ENCODE measurements at places on chromosomes 4 and X.
A peak's percentile ranks its signal among the peaks of the same experiment; 100 is the strongest.

- no peak for ATAC-seq
Measured at GRCh38 chr4:78520808-78521226, 30.8 kb upstream of the ANXA3 start.

DNA sequence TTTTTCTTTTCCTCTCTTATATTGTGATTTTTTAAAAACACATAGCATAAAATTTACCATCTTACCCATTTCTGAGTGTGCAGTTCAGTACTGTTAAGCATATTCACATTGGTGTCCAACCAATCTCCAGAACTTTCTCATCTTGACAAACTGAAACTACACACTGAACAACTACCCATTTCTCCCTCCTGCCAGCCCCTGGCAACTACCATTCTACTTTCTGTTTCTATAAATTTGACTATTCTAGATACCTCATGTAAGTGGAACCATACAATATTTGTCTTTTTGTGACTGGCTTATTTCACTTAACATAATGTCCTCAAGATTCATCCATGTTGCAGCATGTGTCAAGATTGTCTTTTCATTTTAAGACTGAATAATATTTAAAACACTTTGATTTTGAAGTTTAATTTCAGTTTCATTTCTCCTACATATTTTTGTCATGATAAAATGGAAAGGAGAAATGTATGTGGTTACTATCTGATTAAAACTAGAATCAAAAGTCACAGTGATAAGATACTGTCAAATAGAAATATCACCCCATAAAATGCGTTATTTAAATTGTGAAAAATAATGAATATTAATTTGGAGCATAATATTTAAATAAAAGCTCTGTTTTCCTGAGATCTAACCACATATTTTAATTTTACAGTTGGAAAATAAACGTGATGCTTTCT is 122.8 kb downstream of the DIPK2B start:
- peak; percentile 86 for ATAC-seq

DNA sequence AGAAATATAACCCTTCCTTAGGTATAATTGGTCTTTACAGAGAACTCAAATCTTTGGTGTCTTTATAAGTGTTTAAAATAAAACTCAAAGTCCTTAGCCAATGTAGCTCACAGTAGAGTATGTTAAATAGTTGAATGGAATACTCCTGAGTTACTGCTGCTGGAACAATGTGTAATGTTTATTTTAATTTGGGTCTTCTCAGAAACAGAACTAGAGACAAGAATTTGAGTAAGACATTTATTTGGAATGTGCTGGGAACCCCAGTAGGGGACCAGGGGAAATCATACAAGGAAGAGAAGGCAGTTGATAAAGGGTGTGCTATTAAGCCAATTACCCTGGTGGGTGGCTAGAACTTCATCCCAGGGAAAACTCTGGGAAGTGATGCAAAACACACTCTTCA is 240.4 kb upstream of the LDB2 start:
- no peak for ATAC-seq

DNA sequence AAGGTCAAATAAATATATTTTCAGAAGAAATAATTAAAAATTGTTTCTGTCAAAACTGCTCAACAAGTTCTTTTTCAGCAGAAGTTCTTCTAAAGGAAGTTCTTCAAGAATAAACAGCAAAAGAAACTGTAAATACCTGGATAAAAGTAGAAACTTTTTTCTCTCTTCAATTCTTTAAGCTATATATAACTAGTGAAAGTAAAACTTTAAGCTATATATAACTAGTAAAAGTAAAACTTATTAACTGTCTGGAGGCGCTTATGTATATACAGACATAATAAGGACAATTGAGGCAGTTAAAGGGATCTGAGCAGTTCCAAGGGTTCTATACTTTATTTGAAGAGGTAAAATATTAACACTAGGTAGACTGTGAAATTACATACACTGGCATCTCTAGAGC is 126.9 kb downstream of the LRBA start:
- no peak for ATAC-seq

DNA sequence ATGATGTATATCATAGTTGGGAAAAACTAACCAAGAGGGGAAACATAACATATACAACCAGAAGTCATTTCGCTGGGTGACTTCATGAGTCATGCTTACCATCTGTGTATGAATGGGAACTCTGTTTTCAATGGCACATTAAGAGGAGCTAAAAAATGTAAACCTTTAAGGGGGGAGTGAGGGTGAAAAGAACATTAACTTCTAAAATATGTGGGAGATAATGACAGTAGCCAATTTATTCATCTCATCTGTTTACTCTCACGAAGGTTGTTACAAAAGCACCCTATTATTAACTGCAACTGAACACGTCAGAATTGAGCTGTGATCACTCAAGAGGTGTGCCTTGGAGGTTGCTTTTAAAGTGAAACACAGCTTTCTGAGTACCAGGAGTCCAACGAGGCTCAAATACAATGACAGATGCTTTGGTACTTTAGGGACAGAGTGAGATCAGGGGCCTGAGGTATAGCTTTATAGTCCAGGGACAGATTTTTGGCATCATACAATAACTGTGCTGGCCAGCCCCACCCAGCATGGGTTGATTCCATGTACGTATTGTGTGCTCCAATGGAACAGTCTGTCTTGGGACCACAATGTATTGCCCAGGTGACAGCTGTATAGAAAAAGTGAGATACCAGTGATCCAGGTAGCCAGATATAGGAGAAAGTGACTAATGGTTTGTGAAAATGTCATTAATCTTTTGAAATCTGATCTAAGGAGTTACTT is 107.3 kb downstream of the AMMECR1 start:
- ATAC-seq, result no peak

DNA sequence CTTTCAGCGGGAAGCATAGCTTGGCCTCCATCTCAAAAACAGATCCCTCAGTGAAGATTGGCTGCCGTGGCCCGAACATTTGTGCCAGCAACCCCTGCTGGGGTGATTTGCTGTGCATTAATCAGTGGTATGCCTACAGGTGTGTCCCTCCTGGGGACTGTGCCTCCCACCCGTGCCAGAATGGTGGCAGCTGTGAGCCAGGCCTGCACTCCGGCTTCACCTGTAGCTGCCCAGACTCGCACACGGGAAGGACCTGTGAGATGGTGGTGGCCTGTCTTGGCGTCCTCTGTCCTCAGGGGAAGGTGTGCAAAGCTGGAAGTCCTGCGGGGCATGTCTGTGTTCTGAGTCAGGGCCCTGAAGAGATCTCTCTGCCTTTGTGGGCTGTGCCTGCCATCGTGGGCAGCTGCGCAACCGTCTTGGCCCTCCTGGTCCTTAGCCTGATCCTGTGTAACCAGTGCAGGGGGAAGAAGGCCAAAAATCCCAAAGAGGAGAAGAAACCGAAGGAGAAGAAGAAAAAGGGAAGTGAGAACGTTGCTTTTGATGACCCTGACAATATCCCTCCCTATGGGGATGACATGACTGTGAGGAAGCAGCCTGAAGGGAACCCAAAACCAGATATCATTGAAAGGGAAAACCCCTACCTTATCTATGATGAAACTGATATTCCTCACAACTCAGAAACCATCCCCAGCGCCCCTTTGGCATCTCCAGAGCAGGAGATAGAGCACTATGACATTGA is 175.4 kb downstream of the FAT4 start:
- ATAC-seq, result no peak

GRCh38 chrX:21926116-21926515 is 14.4 kb upstream of the SMS start:
- no peak for ATAC-seq

GRCh38 chrX:136780763-136781162 is at the start of gene ARHGEF6:
Gene ARHGEF6 (minus strand): TSS chrX:136780932. CDS start chrX:136780882, 50 bp downstream.
- ATAC-seq, result no peak

GRCh38 chr4:83205760-83206159 is 78.8 kb downstream of the COQ2 start:
- no peak for ATAC-seq

DNA sequence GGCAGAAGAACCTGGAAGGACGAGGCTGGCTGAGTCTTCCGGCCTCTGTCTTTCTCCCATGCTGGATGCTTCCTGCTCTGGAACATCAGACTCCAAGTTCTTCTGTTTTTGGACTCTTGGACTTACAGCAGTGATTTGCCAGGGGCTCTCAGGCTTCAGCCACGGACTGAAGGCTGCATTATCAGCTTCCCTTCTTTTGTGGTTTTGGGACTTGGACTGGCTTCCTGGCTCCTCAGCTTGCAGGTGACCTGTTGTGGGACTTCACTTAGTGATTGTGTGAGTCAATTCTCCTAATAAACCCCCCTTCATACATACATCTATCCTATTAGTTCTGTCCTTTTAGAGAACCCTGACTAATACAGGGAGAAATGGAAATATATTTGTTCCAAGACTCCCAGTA is 265.8 kb downstream of the PCDH18 start:
- ATAC-seq, result no peak

DNA sequence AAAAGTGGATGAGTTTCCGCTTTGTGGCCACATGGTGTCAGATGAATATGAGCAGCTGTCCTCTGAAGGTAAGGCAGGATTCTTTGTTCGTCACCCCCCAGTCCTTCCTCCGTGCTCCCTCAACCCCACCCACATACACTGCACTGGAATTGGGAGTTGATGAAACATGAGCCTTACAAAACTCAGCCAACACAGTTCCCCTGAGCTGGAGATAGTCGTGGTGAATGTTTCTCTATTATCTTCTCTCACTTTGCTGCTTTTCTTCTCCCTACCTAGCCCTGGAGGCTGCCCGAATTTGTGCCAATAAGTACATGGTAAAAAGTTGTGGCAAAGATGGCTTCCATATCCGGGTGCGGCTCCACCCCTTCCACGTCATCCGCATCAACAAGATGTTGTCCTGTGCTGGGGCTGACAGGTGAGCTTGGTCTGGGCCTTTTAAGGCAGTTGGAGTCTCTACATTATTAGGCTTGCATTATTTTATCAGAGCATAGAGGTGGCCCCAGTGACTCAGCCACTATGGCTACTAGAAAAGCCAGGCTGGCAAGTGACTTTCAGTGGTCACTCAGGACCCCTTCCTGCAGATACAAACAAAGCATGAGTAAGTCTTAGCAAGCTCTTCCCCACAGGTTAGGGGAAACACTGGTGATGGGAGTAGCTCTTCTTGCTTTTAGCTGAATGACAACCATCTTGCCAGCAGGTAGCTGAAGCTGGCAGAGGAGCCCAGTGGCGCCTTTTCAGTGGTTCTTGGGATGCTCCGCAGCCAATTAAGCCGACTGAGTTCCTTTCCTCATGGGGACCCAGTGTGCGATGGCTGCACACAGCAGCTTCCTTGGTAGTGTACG is 1.6 kb downstream of the RPL10 start:
- no peak for ATAC-seq

DNA sequence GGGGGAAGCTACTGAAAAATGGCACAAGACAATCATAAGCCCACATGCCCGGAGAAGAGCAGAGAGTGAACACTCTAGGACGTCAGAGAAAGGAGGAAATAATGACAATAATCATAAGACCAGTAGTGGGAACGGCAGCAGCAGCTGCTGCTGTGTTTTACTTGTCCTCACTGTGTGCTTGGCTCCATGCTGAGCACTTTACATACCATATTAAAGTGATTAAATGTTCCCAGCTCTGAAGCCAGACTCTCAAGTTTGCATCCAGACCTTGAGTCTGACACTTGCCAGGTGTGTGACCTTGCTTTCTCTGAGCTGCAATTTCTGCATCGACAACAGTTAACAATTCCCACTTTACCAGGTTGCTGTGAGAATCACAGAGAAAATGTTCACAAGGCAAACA is 255.4 kb downstream of the SPANXN1 start:
- ATAC-seq, result no peak

GRCh38 chr4:155964016-155964891 is 10.6 kb upstream of the CTSO start:
- no peak for ATAC-seq

GRCh38 chr4:152200511-152201333 is 335.2 kb downstream of the FBXW7 start:
- ATAC-seq, result no peak

DNA sequence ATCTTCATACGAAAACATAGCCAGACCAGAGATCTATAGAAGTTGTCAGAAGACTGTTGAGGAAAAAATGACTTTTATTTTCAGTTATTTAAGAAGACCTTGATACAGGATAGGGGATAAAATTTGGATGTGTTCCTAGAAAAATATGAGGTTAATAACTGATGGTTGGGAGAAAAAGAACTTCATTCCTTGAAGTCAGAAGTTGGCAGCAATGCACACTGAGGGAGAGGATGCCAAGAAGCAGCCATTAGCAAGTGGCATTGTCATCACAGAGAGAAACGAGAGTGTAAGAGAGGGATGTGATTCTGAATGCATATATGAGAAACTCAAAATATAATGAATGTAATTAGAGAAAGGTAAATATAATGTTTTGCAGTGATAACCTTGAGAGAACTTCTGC is 382.1 kb upstream of the EPHA5 start:
- no peak for ATAC-seq

DNA sequence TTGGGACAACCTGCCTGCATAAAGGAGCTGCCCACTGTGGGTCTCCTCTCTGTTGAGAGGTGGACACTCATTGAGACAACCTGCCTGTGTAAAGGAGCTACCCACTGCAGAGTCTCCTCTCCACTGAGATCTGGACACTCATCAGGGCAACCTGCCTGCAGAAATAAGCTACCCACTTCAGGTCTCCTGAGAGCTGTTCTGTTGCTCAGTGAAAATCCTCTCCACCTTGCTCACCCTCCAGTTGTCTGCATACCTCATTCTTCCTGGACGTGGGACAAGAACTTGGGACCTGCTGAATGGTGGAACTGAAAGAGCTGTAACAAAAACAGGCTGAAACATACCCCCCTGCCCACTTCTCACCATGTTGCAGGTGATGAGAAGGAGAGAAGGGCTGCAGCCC is 59.9 kb upstream of the CDKN2AIP start:
- ATAC-seq, result no peak

DNA sequence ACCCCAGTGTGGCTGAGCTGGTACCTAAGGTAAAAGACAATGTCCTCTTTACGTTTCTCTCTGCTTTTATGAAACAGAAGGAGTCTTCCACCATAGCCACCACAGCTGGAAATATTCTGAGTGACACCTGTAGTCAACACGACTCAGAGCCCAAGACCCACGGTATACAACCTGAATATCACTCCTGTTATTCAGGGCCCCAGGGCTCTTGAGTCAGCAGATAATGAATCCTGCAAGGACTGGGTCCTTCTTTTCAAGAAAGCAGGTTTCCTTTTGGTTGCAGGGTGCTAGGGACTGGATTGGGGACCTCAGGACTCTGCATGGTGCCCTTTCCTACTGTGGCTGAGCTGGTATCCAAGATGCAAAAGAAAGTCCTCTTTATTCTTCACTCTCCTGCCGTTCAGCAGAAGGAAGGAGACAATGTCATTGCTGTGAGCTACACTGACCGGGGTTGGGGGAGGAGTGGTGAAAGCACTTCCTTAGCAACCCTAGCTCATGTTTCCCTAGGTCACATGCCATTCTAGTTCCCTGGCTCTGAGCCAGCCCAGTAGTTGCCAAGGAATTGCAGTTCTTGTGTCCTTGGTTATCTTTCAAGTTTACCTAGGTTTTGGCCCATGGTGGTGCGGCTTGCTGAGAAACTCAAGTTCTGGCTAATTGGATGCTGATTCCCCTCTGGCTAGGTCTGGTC is 23.7 kb upstream of the UNC5C start:
- no peak for ATAC-seq

- ATAC-seq, result no peak
Measured at GRCh38 chr4:112861691-112862674, 187.5 kb upstream of the ANK2 start.

DNA sequence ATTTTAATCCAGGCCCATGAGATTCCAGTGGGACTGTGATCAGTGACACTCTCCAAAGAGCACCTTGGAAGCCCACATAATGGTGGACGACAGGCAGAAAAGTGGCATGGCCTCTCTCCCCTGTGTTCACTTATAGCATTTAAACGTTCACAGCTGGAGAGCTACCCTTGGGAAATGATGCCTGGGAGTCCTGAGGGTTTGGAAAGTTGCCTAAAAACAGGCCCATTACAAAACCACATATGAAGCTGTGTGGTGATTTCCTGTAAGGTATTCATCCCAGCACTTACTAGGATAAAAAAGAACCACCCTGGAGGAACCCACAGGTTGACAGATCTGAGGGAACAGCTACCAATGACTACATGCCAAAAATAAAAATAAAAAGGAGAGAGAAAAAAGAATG is 193.2 kb downstream of the RASL11B start:
- ATAC-seq, result no peak
